ENCODE measurements at places on chromosomes 4 and X.

DNA sequence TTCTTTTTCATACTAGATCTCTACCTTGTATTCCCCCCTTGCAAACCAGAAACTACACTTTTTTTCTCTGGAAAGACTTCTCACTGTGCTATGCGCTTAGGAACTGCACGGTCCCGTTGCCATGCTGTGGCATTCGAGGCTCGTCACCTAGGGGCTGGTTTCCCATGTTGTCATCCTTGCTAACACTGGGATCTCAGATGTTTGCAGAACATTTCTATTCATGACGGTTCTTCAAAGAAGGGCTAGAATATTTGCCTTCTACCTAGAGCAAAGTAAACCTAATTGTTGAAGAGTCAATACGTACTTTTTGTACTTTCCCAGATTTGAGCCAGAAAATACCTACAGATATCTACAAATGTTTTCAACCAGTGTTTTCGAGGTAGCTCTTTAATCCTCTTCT is 41.0 kb downstream of the RS1 start:
- DNase-seq, result no peak

GRCh38 chr4:622071-622995 is 3.0 kb upstream of the PDE6B start:
- no peak for DNase-seq

DNA sequence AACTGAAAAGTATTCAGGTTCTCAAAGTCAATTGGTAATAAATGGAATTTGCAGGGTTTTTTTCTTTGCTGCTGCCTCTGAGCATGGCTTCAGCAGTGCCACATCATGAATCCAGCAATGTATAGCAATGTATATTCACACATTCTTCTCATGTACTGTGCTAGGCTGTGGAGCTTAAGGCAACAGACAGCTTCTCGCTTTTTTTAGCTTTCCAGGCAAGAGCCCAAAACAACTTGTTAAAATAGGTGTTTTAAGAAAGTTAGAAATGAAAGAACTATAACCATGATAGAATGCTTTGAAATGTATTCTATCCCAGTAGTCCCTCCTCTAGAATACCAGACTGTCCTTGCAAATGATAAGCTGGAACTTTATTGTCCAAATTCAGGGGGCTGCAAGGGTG is 30.4 kb downstream of the SMIM43 start:
- DNase-seq, result no peak

DNA sequence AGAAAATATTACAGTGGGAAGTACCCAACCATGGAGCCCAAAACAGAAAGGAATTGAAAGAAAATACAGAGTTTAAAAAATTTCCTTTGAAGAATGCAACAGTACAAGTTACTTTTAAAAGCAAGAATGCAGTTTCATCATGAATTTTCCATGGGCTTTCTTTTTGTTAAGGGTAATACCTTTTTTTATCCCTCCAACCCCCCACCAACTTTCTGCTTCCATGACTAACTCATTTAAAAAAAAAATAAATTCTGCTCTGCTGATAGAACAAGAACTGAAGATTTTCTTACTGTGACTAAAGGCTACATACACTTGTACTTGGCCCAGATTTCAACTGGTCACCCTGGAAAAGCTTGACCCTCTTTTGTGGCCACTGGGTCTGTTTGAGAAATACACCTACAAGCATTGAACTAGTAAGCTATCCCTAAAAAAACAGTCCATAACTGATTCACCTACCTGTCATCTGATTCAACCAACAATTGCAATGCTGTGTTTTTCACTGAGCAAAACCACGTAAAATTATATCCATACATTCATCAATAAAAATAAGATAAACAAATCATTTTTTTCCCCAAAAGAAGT is 214.2 kb downstream of the NSUN7 start:
- DNase-seq, result no peak

DNA sequence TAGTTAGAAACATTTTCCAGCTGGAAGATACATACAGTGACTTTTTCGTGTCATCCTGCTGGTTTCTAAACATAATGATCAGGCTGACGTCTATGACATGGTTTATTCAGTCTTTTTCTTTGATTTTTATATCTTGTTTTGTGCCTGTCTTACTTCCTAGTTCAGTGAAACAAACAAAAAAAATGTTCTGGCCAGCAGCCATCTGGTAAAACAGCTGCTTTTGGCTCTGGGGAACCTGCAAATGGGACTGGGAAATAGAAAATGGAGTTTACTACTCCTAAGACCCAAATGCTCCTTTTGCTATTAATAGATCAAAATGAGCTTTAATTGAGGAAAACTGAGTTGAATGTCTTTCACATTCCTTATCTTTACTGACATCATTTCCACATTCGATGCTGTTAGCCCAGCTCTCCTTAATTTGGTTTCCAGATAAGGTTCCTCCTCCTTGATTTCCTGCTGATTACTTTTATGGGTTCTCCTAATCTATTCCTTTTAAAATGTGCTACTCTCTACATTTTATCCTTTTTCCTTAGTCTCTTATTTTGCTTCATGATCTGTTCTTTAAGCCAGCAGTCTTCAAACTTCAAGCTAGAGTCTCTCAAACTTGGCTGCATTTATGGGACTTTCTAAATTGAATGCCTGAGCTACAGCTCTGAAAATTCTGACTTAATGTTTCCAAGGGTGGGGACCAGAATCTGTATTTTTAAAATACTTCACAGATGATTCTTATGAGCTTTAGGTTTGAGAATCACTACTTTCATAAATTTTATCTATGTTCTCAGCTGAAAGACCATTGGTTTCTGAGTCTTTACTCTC is 499.5 kb downstream of the ANKRD50 start:
- DNase-seq, result no peak

DNA sequence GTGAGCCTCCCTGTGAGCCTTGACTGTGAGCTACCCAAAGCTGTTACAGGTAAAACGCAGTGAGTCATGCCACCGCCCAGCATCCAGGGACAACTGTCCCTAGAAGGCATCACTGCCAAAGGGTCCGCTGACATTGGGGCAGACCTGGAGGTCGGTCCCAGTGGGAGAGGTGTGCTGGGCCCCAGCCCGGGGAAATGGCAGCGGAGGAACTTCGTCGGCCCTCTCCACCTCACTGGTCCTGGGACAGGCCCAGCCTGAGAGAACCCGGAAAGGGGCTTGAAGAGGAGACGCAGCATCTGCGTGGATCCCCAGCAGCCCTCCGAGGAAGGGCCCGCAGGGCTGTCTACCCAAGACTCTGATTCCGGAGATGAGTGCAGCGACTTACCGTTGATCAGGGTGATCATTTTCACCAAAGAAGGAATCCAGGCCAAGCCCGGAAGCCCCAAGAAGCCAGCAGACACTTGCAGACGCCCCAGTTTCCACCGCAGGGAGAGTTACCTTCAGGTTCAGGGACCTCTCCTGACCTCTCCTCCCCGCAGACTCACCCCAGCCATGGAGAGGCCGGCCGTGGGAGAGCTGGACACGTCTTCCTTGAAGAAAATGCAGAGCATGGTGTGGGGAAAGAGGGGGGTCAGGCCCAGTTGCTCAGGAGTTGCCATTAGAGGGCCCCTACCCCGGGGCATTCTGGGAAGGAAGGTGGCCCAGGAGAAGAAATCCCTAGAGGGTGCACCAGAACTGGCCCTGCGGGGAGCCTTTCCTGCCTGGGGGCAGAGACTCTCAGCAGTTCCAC is 51.2 kb downstream of the CXorf49B start:
- DNase-seq, result no peak

DNA sequence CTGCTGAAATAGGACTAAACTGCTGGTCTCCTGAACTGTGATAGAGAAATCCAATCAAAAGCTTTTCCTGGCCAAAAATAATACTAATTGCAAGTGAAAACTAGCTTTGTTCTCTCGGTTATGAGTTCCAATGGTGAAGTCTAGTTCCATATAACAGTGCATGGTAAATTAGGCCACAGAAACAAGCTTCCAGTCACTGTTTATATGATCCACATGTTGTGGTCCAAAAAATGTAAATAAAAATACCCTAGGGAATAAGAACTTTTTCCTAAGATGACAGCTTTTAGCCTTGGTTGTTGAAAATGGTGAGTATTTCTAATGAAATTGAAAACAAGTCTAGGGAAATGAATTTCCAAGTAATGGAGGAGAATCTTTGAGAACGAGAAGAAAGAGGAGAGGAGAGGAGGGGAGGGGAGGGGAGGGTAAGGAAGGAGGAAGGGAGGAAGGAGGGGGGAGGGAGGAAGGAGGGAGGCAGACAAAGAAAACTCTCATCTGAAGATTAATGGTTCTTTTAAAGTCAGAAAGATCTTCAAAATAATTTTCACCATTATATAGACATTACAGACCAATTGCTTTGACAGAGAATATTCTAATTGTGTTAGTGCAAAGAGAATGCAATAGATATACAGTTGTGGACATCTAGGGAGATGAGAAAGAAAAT is 26.1 kb downstream of the PALLD start:
- no peak for DNase-seq

GRCh38 chrX:153342762-153343558 is 9.0 kb downstream of the ZNF275 start:
- no peak for DNase-seq

- DNase-seq, result no peak
Observed at GRCh38 chr4:169662206-169662605, 41.8 kb downstream of the CLCN3 start.

DNA sequence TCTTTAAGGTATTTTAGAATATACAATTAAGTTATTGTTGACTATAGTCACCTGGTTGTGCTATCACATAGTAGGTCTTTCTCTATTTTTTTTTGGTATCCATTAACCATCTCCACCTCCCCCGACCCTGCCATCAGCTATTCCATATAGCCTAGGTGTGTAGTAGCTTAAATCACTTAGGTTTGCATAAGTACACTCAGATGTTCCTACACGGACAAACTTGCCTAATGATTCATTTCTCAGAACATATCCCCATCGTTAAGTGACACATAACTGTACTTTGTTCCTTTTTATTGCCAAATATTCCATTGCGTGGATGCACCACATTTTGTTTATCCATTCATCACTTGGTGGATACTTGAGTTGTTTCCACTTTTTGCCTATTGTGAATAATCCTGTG is 67.9 kb downstream of the SLAIN2 start:
- DNase-seq, result no peak

DNA sequence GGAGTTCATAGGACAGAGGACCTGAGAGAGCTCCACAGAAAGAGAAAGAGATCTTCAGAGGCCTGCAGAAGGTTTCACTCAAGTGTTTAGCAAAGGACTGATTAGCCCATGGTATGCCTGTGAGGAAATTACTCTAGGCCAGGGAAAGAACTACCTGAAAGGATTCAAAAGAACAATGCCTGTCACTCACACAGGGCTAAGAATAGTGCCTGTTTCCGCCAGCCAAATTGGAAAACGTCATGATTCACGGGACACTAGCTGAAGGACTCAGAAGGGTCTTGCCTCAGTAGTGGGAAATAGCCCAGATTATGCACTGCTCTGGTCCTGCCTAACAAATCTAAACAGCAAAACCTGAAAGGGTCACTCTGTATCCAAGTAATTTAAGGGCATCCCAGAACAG is 21.1 kb downstream of the SYTL4 start:
- DNase-seq, result no peak

- DNase-seq, result no peak
Observed at GRCh38 chrX:21853578-21853977, 2.2 kb upstream of the YY2 start.

DNA sequence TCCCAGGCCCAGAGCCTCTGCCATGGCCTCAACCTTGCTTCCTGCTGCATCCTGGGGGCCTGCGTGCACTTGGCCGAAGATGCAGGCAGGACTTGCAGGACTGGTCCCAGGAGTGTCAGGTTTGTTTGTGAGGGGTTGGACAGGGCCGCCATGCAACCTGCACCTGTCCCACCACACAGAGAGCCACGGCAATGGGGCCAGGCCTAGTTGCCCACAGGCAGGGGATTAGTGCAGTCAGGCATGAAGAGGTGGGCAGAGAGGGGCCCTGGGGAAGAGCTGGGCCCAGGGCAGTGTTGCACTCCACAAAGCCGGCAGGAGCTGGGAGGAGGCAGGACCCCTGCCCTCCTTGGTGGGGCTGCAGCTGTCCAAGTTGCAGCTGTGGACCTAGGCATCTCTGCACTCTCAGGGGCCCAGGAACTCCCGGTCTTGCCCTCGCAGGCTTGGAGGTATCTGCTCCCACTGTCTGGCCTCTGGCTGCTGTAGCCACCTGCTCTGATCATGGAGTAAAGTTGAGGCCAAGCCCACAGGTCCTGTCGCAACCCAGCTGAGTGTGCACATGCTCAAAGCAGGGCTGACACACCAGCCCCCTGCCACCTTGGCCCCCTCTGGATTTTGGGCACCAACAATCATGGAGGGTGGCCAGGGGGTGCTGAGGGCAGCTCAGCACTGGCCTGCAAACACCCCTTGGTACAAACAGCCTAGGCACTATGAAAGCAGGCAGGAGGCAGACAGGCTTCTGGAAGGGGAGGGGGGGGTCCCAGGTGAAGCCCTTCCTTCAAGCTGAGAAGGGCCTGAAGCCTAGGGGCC is 190.4 kb upstream of the PCDH10 start:
- no peak for DNase-seq

- DNase-seq, result no peak
Observed at GRCh38 chr4:102578819-102579218, 77.7 kb downstream of the NFKB1 start.

- no peak for DNase-seq
Observed at GRCh38 chrX:85244450-85245211, 840 bp downstream of the ZNF711 start.

- DNase-seq, result no peak
Observed at GRCh38 chr4:80611678-80611979, 276.1 kb downstream of the CFAP299 start.

- no peak for DNase-seq
Observed at GRCh38 chr4:40718586-40718985, 31.2 kb upstream of the NSUN7 start.

DNA sequence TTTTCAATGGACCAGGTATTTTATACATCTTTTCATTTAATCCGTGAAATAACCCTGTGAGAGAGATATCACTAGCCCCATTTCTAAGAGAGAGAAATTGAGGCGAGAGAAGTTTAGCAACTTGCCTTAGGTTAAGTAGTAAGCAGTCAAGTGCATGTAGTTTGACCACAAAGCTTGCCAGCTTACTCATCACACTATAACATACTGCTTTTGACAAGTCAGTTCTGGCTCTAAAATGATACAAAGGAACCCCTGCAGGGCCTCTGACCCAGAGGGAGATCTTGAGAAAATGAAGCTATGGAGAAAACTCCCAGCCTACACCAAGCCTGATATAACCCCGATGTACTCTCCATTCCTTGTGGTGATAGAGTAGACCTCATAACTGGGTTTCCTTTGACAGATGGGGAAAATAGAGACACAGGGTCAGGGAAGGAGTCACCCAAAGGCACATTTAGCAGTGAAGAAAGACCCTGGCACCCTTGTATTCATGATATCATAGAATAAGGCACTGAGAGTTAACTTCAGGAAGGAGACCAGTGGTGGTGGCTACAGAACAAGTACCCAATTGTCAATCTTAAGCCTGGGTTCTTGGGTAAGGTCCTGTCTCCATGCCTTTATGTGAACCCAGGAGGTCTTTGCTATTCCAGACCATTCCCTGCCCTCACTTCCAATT is 60.2 kb upstream of the MSN start:
- no peak for DNase-seq

- no peak for DNase-seq
Observed at GRCh38 chr4:122710434-122711308, 21.8 kb upstream of the BBS12 start.

- peak; percentile 48 for DNase-seq
Observed at GRCh38 chrX:155263854-155264628, at the start of gene RAB39B. RAB39B (minus strand) TSS chrX:155264491; CDS start chrX:155264288, 203 bp downstream.
